ENCODE measurements at places on chromosomes 3 and 15.

- DNase-seq: no peak
Measured at GRCh38 chr15:84666373-84666772, 8.4 kb upstream of the NMB start.

GRCh38 chr3:159734681-159735080, 254.0 kb upstream of the IL12A start:
- DNase-seq: no peak

DNA sequence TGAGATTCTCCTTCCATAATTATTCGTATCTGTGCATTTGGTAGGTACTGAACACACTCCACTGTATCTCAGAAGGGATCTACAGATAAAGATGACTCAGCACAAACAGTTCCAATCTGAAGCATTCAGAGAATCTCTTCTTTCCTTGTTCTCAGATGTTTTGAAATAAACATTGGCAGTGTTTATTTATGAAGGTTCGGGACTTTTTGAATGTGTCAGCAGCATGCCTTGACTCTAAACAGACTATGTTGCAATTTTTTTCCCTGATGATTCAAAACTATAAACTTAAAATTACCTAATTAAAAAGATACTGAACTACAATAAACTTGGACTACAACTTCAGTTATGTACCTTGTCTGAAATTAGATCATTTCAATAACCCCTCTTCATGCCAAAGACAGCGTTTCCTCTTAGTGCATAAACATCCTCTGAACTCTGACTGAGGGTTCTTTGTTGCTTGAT, 612.9 kb upstream of the TBL1XR1 start:
- no peak for DNase-seq

- no peak for DNase-seq
Measured at GRCh38 chr15:88113613-88114308, 142.8 kb downstream of the NTRK3 start.

- no peak for DNase-seq
Measured at GRCh38 chr3:36943601-36944000, 1.3 kb downstream of the TRANK1 start.

GRCh38 chr3:146834917-146835316, 229.8 kb upstream of the PLSCR5 start:
- DNase-seq: no peak

DNA sequence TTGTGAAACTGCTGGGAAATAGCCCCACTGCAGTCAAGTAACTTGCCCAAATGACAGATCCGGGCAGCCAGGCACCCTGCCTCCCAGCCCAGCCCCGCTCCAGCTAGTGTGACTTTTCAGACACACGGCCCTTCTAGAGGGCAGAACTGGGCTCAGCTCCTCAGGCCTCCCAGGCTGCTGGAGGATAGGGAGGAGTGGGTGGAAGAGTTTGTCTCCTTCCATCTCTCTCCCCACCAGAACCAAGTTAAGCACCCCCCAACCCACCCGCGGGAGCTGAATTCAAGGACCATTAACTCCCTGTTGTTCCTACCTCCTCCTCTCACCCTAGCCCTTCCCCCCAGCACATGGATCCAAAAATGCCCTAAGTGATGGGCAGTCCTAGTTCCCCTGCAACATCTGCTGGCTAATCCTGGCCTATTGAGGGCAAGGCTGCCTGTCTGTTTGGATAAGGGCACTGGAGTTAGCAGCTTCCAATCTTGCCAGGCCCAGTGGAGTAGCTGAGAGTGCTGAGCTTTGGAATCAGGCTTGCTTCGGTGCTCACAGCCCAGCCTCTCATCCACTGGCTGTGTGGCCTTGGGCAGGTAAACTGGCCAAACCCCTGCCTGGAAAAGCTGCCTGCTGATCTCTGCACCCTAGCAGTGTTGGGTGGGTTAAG, 3.1 kb downstream of the CCDC33 start:
- no peak for DNase-seq

GRCh38 chr3:3800080-3800455, 837 bp downstream of the LRRN1 start:
- DNase-seq: no peak

DNA sequence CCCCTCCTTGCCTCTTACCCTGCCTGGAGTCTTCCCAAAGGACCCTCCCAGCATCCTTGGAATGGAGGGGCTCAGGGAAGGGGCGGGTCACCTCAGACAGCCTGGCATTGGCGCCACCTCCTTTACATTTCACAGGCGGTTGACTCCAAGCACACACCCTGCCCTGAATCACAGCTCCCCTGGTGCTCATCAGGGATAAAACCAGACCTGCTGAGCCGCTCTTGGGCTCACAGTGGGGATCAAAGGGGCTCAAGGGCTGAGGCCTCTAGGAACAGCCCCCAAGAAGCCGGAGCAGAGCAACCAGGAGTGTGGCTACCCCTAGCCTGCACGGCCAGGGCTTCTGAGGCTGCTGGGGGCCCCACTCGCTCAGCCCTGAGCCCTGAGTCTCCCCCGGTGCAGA, 16.6 kb downstream of the LINGO1 start:
- no peak for DNase-seq

DNA sequence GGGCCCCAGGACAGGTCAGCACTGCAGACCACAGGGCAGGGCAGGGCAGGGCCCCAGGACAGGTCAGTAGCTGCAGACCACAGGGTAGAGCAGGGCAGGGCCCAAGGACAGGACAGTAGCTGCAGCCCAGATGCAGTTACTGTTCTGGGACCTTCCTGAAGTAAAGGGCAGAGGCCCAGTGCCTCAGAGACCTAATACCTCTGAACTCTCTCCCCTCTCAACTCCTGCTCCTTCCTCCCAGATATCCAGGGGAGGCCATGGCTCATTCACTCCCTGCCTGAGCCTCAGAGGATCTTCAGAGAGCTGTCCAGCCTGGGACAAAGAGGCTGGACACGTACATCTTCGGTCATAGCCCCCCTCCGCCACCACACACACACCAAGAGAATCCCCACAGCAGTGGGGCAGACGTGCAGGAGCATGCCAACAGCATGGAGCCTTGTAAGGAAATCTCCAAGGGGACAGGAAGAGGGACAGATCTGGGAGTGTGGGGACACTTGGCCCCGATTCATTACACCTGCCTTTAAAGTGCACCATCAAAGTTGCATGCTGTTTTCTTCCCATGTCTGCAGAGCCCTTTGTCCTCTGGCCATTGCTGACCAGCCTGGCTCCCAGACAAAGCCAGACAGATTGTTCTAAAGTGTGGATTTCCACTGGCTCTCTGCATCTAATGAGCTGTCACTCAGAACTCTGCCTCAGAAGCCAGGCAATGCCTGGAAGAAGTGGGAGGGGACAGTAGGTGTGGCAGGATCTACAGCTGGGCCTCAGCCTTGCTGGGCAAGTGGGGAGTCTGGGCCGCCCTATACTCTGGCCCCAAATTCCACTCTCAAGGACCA, 24.2 kb upstream of the BUB1B start:
- no peak for DNase-seq

DNA sequence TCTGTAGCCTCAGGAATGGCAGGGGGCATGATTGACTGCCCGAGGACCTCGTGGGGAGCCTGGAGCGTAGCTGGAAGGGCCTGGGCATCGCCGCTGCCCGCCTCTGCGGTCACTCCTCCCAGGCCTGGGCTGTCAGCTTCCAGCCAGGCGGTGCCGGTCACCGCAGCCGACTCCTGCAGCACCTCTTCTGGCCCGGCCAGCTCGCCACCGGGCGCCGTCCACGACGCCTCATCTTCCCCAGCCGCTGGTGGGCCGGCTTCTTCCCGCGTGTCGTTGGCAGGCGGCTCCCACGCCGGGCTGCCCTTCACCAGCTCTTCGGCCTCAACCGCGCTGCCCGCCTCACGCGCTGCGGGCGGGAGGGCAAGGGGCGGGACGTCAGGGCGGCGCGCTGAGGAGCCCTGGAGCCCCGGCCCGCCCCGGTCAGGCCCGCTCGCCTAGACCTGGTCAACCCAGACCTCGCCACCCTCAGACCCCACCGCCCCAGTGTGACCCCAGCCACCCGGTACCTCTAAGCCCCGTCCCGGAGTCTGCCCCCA, 1.0 kb downstream of the CSPG5 start:
- peak; percentile 82 for DNase-seq

DNA sequence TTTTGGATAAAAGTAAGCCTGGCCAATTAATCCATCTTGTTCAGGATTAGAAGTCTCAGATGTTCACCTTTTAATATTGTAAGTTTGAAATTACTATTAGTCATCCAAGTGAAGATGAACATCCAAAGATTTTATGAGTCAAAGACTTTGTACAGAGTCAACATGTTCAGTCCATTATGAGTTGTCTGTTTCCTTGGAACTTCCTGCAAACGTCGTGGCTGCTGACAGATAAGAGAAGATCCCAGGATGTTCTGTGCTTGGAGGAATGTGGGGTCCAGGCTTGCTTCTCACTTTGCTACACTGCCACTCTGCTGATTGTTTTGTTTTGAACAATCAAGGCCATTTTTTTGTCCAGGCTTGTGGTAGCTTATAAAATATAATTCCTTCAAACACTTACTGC, 74.3 kb upstream of the SLCO2A1 start:
- DNase-seq: no peak

- DNase-seq: no peak
Measured at GRCh38 chr15:83372434-83372891, 74.7 kb upstream of the SH3GL3 start.

- DNase-seq: no peak
Measured at GRCh38 chr15:63088533-63089245, 33.0 kb upstream of the LACTB start.

All from mesenteric fat pad (tissue), 1 donor.